ENCODE measurements at places on chromosomes 5 and 9.

DNA sequence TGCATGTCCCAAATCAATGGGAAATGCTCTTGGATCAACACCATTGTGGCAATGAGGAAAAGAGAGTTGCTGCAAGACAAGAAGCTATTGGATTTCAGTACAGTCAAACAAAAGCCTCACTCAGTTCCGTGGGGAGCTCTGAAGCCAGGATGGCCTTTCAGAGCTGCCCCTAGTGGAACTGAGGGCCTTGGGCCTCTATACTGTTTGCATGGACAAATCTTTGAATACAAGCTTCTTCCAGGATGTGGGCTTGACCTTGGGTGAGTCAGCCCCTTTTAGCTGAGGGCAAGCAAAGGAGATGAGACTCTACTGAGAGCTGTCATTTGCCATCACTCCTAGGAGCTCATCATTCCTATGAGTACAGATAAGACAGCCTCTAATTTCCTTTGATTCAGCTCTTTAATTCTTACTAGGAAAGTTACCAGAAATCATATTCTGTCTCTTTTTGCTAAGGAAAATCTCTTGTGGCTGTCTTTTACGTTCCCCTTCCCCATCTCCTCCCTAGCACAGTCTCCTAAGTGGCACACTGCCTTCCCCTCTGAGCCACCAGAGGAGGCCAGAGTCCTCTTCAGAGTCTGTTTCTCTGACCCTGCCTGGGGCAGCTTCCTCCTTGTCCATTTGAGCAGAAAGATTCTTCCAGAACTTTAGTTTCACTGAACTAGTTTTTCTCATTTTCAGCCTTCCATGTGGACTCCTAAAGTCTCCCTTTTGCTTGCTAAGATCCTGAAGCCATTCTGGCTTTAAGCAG lies 168.8 kb upstream of the POC5 start:
- DNase-seq, result no peak

GRCh38 chr9:119802621-119803020 lies 433.4 kb upstream of the BRINP1 start:
- peak; percentile 16 for DNase-seq

GRCh38 chr9:426976-427375 lies 212.3 kb downstream of the DOCK8 start:
- DNase-seq, result no peak

- no peak for DNase-seq
Observed at GRCh38 chr9:124420991-124421543, 5.8 kb upstream of the PSMB7 start.

- no peak for DNase-seq
Observed at GRCh38 chr5:40477856-40478546, 201.7 kb upstream of the PTGER4 start.

- peak; percentile 78 for DNase-seq
Observed at GRCh38 chr9:94861589-94862272, 135.2 kb downstream of the AOPEP start.

DNA sequence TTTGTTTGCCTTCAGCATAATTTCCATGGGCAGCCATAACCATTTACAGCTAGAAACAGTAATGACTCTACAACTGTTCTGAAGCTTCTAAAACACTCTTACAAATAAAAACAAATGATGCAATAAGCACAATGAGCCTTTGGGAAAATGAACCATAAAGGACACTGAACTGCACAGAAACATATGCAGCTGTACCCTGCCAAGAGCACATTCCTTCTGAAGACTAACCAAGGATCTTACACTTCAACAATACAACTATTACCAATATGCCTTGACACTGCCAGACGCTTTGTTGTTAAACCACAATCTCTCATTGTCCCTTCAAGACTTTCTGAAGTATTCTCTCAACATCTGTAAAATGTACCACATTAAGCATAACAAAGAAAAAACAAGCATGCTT lies 104.2 kb upstream of the HMHB1 start:
- peak; percentile 23 for DNase-seq

DNA sequence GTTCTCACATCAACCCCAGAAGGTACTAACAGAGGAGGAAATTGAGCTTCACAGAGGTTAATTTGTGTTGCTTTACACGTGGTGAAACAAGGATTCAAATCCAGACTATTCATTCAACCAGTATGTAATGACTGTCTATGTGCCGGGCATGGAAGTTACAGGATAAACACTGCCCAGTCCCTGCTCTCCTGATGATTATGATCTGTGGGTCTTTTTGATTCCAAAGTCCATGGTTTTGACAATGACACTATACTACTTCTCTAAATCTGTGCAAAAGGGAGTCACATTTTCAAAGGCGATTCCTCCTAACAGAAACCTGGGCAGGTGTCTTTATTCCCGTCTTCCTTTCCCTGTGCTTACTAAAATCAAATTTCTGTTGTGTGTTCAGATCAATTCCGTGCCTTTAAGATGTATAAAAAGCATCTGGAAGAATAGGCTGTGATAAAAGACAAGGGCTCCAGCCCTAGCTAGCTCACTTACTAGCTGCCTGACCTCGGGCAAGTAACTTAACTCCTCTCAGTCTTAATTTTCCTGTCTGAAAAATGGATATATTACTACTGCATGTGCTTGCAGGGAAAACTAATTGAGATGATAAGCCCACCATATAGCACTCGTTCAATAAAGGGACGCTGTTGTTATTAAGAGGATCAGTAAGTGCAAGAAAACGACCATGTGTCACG lies 970 bp upstream of the CREBRF start:
- no peak for DNase-seq

GRCh38 chr9:136506425-136506824 lies 23.6 kb upstream of the SEC16A start:
- no peak for DNase-seq

DNA sequence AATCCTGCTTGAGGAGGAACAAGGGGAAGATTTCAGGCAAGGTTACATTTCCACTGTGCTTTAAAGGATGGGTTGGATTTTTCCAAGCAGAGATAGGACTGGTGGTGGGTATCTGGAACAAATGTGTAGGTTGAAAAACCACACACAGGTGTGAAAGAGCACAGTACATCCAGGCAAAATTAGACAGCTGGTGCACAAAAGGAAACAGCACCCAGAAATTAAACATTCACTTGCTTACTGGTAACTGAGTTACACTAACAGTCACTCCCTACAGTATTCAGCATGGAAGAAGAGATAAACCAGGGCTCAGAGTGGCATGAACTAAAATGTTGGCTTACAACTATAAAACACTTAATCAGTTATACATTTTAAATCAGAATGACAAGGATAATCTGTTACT lies 81.5 kb upstream of the RASEF start:
- DNase-seq, result no peak

DNA sequence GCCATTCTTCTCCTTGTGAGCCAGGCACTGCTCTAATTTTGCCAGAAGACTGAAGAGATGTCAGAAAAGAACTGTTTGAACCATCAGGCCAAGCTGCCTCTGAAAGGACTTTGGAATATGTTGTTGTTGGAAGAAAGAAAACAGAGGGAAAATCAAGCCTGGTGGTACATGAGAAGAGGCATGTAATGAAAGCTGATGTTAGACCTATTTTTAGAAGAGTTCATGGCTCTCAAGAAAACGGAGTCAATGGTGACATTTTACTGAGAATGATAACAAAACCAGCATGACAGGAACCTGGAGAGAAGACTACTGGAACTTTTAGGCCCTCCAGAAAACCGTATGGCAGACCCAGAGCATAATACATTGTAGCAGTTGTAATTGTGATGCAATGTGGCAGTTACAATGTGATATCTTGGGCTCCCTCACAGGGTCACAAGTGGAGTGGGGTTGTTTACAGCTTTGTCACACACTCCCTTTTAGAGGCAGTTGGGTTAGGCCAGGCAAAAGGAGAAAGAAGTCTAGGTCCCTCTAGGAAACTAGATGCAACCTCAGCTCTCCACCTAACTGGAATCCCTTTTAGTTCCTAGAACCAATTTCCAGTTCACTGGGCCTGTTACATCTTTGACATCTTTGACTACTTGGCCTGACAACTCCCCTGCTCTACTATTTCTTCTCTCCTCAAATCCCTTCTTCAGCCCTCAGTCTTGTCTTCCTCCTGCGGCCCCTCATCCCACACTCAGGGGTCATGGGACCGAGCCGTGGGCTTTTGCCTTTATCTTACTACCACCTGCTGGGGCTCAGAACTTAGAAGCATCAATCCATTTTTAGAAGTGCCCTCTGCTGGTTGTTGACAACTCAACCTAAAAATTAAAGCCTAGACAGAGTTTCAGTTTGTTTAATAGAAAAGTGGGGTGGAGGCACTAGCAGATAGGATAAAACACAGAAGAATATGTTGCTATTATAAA lies 61.2 kb upstream of the JAK2 start:
- DNase-seq, result no peak

GRCh38 chr9:77019236-77019925 lies at the start of gene FOXB2:
TSS of gene FOXB2 (plus strand) at chr9:77019655. CDS start at chr9:77019655, 0 bp downstream.
- no peak for DNase-seq

- no peak for DNase-seq
Observed at GRCh38 chr9:131595696-131596429, 50.5 kb downstream of the PRRT1B start.

- no peak for DNase-seq
Observed at GRCh38 chr9:92942688-92943616, 4.4 kb upstream of the FGD3 start.

DNA sequence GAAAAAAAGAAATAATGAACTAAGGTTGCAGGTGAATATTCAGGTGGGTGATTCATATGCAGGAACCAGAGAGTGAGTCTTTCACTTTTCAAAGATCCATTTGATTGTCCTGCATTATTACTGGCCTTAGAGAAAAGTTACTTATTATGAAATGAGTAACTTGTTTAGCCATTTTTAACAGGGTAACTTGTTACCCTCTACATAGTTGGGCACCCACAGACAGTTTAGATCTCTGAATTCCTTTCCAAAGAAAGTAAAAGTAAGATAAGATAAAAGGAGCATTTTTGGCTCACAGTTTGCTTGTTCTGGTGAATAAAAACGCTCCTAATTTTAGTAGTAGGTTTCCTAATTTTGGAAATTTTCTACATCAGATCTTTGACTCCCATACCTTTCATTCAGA lies 54.1 kb upstream of the DAB2 start:
- DNase-seq, result no peak

- no peak for DNase-seq
Observed at GRCh38 chr5:135371622-135372232, 27.3 kb downstream of the MACROH2A1 start.

- DNase-seq, result no peak
Observed at GRCh38 chr9:84218322-84218721, 122.2 kb downstream of the SLC28A3 start.

GRCh38 chr9:136666372-136667213 lies 3.9 kb downstream of the EGFL7 start:
- DNase-seq, result no peak

- DNase-seq, result no peak
Observed at GRCh38 chr5:75405296-75405695, 68.3 kb downstream of the HMGCR start.

DNA sequence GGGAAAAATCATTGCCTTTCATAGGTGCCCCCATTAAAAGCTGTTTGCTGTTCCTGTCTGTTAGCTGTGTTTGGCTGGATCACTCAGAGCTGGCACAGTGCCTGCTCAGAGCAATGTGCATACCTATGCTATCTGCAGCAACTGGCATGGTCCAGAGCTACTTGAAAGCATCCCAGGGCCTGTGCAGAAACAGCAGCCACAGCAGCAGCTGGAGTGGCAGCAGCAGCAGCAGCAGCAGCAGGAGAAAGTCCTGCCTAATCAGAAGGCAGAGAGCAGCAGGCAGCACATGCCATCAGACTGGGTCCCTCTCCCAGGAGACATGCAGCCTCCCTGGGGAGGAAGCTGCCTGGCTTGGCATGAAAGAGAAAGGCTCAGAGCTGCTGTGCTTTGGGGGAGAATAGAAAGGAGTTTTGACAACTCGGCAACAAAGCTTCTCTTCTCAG lies 243.8 kb upstream of the WWC1 start:
- no peak for DNase-seq

DNA sequence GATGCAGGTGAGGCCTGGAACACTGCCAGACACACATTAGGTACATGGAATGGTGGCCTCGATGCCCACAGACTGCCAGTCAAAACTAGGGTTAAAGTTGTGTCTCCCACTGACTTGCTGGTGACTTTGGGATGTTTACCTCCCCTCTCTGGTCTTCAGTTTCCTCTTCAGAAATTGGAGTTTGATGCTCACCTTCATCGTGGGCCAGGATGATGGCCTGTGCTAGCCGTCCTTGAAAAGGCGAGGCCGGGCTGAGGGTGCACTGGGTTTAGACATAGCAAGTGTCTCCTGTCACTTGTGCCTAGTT lies 49.0 kb upstream of the FOXE1 start:
- no peak for DNase-seq

DNA sequence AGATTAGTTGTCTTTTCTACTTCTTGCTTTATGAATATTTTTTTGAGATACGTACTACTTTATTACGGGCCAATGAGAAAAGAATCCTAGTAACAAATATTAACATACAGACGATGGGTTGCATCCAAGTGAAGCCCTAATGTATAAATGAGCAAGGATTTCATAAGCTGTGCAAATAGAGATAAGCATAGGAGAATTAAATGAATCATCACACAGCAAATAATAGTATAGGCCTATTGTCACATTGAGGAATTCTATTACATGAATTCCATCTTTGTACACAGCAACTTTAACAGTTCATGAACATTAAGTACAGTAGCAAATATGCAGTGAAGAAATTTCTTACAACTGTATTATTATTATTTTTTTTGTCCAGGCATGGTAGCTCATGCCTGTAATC lies 78.0 kb downstream of the ACER2 start:
- no peak for DNase-seq

- no peak for DNase-seq
Observed at GRCh38 chr5:17719592-17719991, 85.3 kb downstream of the TAF11L14 start.

DNA sequence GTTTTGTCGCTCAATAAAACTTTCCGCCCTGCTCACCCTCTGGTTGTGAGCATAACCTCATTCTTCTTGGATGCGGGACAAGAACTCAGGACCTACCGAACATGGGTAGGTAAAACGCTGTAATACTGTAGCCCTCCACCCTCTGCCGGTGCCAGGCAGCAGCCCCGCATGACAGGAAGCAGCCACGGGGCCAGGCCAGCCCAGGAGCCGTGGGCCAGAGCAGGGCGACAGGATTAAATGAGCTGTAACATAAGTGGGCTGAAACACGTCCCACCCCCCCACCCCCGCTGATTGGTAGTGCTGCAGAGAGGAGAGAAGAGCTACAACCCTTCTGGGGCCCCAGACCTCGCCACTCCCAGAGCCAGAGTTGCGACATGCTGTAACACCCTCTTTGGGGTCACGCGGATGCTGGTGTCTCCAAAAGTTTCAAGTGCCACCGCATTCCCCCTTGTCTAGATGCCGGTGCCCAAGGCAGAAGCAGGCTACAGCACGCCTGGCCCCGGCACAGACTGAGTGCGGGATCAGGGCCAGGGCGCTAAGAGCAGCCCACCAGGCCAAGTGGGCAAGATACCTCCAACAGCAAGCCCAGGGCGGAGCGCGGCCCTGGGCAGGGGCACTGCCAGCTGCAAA lies 81.8 kb downstream of the FBXW11 start:
- DNase-seq, result no peak

All from AG09319 (cell line).